Suppressor macrophage (primary cell): ENCODE measurements at places on chromosomes 2 and 18.

DNA sequence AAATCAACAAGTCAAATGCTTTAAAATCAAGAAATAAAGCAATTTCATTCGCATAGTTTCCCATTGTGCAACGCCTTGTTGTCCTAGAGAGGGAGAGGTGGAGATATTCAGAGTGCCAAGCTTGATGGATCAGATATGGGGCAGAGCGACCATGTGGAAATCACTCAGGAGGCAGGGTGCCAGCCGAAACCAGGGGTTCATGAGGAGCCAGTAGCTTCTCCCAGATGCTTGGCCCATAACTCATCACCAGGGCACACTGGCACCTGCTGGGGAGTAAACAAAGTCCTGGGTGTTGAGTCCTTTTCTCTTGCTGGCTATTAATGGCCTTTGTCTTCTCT lies 53.0 kb upstream of the ASAP2 start:
- no peak for DNase-seq

DNA sequence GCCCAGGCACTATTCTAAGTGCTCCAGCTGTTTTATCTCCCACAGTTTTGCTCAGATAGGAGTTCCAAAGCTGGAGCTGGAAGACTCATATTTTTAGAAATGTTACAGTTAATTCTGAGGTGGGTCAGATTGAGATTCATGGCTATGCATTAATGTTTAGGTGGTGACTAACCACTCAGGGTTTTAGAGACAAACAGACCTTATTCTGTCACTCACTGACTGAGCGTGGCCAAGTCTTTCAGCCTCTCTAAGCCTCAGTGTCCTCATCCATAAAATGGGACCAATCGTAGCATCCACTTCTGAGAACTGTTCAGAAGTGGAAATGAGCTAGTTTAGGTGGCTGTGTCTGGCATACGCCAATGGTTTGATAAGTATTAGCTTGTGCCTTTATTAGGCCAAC lies 4.3 kb upstream of the CASP8 start:
- DNase-seq = no peak

DNA sequence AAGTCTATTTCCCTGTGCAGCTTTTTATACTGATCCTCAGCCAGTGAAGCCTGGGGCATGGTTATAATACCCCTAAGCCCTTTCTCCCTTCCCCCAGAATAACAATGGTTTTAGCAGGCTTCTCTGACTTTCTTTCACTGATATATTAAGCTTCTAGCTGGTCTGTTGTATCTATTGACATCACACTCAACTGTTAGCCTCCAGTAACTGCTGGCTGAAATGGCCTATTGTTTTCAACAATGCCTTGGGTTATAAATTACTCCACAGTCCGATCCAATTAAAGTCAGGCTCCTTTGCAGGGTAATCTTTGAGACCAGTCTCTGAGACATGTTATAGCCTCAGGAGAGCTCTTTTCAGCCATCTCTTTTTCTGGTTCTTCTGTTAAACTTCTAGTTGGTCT lies 2.9 kb upstream of the SLC9A4 start:
- no peak for DNase-seq

DNA sequence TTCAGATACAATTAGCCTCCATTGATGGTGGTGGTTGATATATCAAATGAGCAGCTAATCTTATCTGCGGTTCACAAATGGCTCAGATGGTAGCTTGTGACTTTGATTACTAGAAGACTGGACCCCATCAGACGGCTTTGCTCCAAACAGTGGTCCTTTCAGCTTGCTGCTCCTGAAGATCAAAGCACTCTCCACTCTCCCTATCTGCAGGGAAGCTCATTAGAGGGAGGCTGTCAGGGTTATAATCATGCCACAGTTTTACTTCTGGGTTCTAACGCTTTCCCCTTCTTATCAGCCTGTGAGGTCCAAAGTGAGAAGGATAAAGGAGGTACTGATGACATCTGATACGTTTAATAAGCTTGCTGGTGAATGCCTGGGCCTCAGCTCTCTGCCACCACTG lies 247.1 kb upstream of the NT5C1B start:
- DNase-seq = no peak

DNA sequence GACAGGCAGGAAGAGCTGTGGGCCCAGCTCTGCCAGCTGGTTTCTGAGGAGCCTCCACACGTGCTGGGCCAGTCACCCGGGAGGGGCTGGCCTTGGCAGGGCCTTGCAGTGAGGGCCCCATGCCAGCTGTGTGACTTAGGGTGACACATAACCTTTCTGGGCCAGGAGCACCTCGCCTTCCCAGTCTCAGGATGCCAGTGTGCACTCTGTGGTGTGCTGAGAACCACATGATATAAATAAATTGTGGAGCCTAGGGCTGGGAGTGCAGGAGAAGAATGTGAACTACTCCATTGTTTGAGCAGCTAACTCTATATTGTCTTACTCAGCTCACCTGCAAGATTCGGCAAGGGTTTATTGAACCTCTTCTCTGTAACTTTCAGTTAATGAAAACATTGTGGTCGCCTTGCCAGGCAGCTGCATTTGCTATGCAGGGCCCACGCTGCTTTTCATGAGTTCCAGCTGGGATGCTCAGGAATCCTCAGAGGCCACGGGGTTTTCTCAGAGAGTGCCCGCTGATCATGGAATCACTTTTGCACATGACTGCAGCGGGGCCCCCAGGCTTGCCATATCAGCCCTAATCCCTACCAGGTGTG lies 222.3 kb downstream of the SH3RF3 start:
- DNase-seq = peak; percentile 12

GRCh38 chr2:158740621-158741020 lies 54.5 kb upstream of the DAPL1 start:
- DNase-seq = no peak

DNA sequence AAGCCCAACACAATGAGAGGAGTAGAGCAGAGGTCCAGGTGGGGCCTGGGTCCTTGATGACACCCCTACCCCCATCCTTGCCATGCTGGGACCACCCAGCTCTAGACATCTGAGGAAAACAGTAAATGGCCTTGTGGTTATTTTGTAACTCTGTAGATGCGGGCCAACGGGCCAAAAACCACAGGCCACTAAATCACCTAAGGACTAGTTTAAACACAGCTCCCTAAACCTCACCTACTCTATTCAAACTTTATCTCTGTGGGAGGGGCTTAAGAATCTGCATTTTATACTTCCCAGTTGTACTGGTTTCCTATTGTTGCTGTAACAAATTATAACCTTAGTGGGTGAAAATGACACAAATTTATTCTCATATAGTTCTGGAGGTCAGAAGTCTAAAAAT lies 19.0 kb upstream of the SERTAD2 start:
- DNase-seq = no peak

DNA sequence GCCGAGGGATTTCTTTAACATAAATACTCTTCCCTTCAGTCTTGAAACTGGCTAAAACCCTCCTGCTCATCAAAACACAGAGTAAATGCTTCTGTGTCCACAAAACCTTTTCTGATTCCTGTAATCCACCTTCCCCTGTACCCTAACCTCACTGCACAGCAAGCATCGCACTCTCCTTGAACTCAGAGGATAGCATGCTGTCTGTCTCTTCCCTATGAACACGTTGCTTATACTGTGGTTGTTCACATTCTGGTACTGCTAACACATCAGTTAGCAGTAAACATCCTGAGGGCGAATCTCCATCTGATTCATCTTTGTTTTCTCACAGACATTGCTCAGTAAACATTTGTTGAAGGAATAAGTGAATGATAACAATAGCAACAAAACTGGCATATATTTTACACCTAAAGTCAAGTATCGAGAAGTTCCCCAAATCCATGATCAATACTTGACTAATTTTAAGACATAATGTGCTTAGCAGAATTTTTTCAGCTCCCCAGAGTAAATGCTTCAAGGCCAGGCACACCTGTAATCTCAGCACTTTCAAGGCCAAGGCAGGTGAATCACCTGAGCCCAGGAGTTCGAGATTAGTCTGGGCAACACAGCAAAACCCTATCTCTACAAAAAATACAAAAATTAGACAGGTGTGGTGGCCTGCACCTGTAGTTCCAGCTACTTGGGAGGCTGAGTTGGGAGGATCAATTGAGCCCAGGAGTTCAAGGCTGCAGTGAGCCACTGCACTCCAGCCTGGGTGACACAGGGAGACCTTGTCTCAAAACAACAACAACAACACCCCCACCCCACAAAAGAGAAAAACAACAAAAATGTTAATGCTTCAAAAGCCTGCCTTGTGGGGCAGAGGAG lies 45.6 kb upstream of the LPIN2 start:
- no peak for DNase-seq

- DNase-seq = no peak
Observed at GRCh38 chr2:8631465-8632005, 50.3 kb upstream of the ID2 start.
